ENCODE measurements at places on chromosomes 7 and 10.

- no peak for DNase-seq
These were observed 90.9 kb downstream of the BBS9 start for GRCh38 chr7:33220231-33220630.

- no peak for DNase-seq
These were observed 14.9 kb downstream of the ZC3HAV1 start for GRCh38 chr7:139094596-139094995.

DNA sequence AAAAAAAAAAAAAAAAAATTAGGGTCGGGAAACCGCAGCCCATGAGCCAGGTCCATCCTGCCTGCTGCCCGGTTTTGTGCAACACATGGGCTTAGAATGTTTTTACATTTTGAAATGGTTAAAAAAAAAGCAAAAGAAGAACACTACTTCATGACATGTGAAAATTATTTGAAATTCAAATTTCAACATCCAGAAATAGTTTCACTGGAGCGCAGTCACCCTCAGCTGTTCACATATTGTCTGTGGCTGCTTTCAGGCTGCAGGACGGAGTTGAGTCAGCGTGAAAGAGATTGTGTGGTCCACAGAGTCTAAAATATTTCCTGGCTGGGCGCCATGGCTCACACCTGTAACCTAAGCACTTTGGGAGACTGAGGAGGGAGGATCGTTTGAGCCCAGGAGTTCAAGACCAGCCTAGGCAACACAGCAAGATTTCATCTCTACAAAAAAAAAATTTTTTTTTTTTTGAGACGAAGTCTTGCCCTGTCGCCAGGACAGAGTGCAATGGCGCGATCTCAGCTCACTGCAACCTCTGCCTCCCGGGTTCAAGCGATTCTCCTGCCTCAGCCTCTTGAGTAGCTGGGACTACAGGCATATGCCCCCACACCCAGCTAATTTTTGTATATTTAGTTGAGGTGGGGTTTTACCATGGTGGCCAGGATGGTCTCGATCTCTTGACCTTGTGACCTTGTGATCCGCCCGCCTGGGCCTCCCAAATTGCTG, 63.9 kb upstream of the ECHDC3 start:
- DNase-seq, result peak; percentile 27

GRCh38 chr7:27478084-27478483, 184.6 kb downstream of the HIBADH start:
- DNase-seq, result no peak

- DNase-seq, result no peak
These were observed 18.3 kb upstream of the AQP1 start for GRCh38 chr7:30893357-30893756.

GRCh38 chr7:40786909-40787308, 652.1 kb downstream of the SUGCT start:
- DNase-seq, result no peak

GRCh38 chr10:33621101-33621500, 286.6 kb upstream of the NRP1 start:
- DNase-seq, result no peak

DNA sequence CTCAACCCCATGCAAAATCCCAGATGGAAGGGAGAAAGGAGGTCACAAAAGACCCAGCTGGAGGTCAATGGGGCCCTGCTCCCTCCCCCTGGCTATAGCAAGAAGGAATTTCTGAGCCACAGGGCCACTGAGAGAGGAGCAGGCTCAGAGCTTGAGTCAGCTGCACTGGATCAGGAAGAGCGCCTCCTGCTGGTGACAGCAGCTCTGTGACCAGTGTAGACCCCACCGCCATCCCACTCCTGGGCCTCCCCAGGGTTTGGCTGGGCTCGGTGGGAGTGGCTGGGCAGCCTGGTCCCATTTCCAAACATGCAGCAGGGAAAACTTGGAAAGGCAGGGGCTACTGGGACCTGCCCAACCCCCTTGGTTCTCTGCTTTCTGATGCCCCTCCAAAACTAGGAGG, 31.5 kb upstream of the PRLHR start:
- no peak for DNase-seq

DNA sequence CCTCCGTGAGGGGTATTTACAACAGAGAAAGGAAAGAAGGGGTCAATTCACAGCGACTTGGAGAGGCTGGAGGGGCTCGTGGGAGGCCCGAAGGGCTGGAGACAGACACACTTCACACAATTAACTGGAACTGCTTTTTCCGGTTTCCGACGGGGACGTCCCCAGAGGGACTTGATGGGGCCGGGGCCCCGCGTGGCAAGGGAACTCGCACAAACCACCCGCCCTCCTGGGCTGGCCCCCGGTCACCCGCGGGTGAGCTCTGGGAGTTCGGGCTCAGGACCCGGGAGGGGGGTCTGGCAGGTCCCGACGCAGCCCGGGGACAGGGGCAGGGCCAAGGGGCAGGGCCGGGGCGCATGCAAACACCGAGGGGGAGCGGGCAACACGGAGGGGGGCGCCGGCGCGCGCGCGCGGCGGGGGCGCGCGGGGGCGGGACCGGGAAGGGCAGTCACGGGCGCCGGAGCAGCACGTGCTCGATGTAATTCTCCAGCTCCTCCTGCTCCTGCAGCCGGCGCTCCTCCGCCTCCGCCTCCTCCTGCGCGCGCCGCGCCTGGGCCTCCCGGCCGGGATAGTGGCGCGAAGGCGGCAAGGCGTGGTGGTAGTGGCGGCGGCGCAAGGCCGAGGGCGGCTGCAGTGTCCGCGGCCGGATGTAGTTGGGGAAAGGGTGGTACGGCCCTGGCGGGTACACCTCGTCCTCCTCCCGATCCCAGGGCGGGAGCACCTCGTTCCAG, 2.7 kb downstream of the VGF start:
- DNase-seq, result peak; percentile 33

DNA sequence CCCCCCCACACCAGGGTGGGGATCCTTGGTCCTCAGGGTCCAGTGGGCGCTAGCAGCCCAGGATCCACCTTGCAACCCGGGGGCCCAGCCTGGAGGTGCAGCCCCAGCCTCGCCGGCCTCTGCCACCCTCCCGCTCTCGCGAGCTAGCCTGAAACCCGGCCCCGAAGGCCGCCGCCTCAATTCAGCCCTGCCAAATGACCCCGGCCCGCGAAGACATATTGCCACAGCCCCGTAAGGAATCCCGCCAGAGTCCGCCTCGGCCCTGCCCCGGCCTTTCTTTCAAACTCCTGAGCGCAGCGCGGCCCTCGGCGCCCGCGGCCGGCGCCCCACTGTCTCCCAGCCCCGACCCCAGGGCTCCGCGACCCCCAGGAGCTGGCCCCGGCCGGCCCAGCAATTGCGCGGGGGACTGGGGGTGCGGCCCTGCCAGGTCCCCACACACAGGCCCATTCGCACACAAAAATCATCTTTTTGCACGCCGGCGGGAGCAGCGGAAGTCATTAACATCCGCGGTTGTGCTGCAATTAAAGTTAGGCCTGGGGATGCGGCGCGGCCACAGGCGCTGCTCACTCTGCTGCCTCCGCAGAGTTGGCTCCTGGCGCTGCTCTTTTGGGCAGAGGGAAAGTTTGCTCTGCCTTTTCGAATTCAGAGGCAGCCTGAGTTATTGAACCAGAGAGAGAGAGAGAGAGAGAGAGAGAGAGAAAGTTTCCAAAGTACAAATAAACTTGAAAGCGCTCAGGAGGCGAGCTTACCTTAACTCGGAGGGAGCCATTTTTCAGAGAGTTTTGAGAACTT, 4.0 kb downstream of the HOXA5 start:
- DNase-seq, result no peak

GRCh38 chr7:8125680-8126444, 136.1 kb downstream of the ICA1 start:
- DNase-seq, result peak; percentile 92

DNA sequence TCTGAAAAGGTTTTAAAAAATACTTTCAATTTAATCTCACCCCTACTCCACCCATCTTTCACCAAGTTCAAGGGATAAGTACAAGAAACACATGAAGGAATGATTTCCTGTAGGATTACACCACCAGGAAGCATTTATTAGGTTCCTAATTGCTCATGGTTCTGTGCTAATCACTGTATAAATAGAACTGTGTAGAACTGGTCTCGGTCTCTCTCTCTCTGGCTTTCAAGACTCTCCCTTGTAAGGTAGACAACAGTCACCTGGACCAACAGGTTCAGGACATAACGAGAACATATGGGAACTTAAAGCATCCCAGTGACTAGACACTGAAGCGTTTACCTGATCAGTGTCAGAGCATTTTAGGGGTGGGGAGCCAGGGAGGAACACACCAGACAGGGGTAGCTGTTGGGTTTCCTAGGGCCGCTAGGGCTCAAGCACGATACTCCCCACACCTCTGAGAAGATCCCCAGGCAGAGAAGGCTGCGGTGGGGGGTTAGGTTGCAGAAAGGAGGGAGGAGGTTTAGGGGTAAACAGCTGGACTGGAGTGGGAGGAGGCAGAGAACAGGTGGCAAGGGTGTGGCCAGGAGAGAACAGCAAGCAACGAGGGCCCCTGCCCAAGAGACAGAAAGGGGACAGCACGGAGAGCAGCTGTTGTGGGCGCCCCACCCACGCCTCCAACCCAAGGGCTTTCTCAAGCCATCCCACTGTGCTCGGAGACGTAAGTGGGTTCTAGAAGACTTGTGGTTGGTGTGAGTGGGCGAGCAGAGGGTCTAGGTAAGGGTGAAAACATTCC, 52.5 kb upstream of the USP6NL start:
- no peak for DNase-seq

DNA sequence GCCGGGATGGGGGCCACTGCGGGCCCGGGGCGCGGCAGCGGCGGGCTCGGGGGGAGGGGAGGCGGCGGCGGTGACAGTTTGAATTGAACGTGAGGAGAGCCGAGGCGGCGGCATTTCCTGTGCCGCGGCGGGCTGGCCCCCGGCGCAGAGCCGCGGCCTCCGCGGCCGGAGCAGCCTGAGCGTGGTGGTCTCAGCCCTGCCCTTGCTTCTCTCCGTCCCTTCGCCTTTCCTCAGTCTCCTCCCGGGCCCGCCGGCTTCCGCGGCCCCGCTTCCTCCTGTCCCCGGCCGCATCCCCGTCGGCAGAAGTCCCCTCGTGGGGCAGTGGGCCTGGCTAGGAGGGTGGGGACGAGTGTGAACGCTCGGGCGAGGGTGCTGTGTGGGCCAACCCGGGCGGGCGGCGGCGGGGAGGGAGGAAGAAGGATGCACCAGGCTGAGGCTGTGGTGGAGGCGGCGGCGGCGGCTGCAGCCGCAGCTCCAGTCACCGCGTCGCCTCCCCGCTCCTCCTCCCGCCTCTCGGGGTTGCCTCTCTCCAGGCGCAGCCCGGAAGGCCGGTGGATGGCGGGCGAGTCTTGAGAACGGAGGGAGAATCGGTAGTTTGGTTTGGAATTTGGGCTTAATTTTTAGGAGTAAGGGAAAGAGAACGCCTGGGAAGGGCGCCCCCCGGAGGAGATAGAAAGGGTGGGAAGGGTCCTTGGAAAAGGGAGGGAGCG, 690 bp downstream of the SEPTIN7 start:
- DNase-seq, result peak; percentile 65

DNA sequence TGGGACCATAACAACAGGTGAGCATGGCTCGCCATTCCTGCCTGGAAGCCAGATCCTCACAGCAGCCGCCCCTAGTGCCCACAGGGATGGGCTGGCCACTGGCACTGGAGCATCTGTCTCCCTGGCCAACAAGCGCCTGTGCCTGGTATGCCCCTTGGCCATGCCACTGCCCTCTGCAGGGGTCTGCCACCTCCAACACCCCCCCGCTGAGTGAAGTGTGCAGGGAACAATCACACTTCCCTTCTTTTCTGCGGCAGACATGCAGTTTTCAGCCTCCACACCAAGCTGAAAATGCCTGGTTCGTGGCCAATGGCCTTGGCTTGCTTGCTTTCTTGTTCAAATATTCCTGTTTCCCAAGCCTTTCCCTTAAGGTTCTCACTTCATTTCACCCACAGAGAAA, 50.7 kb downstream of the HSPA12A start:
- DNase-seq, result no peak

DNA sequence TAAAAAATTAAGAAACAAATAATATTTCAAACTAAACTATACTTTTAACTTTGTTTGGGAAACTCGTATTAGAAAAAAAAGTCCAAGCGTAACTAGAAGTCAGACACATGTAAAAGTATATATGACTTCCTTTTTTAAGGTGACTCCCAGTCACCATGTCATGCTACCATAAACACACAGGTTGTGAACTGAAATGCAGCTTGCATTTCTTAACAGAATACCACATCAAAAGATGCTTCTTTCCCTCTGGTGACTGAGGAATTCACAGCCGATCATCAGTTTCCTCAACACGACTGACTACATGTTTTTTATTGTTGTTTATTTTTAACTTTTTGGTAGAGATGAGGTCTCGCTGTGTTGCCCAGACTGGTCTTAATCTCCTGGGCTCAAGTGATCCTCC, 445.0 kb downstream of the PARD3 start:
- no peak for DNase-seq

DNA sequence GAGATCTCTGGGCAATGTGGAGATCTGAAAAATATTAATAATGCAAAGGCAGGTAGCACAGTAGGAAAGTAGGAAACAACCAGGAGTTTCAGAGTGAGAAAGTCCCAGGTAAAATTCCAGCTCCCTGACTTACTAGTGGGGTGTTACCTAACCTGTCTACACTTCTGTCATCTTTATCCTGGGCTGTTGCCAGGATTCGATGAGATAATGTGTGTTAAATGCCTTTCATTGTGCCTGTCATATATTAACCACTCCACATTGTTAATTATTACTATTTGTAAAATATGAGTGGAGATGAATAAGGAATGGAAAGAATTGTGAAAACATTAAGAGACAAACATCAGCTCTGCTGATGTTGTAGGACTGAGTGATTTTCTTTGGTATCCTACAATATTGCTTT, 50.0 kb upstream of the FRMD4A start:
- no peak for DNase-seq

DNA sequence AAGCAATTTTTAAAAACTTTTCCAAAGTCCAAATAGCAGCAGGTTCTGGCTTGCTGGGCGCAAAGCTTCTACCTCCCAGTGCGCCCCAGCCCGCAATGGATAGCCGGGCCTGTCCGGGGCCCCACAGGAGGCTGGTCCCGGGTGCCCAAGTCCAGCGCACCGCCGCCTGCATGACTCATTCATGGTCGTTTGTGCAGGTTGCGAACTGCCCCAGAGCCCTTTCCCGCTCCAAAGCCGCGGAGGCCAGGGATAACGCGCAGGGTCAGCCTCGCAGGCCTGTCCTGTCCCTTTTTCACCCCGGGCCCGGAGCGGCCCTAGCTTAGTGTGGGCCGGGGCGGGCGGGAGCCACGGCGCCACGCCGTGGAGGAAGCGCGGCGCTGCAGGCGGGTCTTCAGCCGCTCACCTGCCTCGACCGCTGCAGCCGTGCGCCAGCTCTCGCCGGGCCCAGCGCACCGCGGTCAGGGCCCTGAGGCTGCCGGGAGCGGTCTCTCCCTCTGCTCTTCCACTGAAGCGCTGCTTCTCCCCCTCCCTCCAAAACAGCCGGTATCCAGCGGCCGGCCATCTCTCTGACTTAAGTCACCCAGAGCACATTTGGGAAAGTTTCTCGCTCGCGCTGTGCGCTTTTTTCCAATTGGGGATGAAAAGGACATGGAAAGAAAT, 1.7 kb upstream of the EGR2 start:
- peak; percentile 58 for DNase-seq

GRCh38 chr7:81833401-81833800, 63.6 kb upstream of the HGF start:
- DNase-seq, result no peak
